ENCODE measurements at places on chromosomes 16 and 17.

- DNase-seq, result no peak
These were observed 2.5 kb downstream of the SSH2 start for GRCh38 chr17:29927546-29927945.

DNA sequence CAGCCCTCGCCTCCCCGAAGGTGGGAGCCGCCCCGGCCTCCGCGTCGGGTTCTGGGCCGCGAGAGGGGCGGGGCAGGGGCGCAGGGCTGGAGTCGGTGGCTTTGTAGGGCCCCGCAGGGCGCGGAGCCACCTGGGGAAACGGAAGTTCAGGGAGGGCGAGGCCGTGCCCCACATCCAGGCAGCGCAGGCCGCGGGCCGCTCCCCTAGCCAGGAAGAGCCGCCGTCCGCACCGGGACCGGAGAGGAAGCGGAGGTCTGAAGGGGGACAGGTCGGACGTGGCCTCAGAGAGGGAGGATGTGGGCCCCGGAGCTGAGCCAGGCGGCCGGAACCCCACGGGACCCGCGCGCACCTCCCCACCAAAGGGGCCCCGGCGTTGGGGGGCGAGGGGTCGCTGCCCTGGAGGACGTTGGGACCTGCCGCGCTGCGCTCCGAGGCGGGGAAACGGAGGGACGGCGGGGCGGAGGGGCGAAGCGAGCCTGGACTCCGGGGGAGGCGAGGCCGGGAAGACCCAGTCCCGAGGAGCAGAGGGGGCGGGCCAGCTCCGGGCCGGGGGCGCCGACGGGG is 482 bp upstream of the SLC16A3 start:
- peak; percentile 57 for DNase-seq

GRCh38 chr17:73799781-73800627 is 155.8 kb upstream of the SDK2 start:
- no peak for DNase-seq

DNA sequence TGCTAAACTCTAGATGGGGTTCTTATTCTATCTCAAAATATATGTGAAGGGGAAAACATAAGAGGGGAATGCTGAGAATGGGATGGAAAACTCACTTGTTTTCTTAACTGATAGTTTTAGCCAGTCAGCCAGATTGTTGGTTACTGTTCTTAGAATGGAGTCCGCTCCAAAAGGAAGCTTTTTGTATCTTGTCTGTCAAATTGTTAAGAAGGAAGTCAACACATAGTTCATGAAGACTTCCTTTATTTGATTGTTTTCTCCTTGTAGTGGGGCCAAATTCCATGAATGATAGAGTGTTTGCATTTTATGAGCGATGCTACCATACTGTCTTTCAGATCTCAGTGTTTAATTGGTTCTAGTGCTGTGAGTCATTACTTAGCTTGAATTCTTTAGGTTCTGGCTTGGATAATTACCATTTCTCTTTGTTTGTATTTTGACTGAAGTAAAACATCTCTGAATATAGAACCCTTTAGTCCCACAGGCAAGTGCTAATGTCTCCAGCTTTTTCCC is 98.3 kb upstream of the GOT2 start:
- no peak for DNase-seq

- DNase-seq, result no peak
These were observed 46.4 kb downstream of the IRF8 start for GRCh38 chr16:85945424-85945751.

DNA sequence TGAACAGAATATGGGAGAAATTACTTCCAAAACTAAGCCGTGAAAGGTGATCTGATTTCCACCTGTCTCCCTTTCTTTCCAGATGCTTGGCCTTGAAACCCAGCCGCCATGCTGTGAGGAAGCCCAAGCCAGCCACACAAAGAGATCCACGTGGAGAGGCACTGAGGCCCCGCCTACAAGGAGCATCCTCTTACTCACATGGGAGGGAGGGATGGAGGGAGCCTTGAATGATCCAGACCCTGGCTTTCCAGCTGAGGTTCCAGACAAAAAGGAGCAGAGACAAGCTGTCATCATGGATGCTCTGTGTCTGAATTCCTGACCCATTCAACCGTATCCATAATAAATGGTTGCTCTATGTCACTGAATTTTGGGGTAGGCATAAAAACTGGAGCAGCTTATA is 48.9 kb upstream of the HAPSTR1 start:
- DNase-seq, result no peak

DNA sequence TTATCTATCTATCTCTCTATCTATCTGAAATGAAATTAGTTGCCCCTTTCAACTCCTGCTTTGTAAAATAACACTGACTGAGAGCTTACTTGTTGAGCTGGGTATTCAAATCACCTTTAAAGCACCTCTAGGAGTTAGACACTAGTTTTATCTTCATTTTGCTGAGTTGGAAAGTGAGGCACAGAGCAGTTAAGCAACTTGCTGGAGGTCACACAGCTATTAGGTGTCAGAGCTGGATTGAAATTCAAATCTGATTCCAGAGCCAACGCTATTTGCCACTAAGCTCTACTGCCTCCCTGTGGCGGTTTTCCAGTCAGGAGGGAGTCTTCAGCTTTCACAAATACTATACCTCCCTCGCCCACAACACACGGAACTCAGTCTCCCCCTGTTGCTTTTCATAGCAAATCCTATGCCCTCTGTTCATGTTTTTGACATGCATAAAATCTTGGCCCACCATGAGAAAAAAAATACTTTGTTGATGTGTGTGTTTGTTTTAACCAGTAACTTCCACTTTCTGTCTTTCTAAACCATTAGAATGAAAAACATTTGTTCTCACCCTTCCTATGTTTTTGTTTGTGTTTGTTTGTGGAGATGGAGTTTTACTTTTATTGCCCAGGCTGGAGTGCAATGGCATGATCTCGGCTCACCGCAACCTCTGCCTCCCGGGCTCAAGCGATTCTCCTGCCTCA is 74.8 kb upstream of the SMURF2 start:
- DNase-seq, result no peak

DNA sequence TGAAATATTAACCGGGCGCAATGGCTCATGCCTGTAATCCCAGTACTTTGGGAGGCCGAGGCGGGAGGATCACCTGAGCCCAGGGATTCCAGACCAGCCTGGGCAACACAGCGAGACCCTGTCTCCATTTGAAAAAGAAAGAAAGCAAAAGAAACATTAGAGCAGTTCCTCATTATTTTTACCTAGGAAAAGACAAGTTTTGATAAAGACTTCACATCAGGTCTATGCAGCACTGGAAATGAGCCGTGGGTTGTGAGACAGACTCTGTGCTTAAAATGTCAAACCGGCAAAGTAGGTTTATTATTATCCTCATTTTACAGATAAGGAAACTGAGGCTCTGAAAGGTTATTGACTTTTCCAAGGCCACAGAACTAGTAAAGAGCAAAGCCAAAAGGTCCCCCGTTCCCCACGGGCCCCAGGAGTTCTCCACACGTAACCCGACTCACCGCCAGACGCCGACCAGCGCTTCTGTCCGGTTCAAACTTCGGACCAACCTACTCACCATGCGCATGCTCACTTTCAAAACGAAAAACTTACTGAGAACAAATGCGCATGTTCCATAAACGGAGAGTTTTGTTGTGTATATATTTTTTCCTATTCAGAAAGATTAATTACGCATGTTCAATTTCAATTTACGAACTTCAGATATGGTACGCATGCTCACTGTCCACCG is 356 bp downstream of the TUBD1 start:
- DNase-seq, result no peak

DNA sequence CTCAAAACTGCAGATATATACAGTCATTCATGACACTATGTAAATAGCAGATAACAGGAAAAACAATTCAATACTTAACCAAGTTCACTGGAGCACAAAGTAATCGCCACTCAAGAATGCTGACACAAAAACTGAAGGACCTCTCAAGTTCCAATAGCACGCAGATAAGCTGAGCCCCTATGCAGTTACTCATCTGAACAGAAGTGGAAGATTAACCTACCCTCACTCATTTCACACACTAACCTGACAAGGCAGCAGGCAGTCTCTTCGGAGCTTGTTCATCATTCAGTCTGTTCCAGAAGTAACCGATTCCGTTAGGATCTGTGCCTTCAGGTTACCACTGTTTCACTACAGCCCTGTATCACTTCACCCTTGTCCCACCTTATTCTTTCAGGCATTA is 6.0 kb downstream of the HELZ start:
- no peak for DNase-seq

GRCh38 chr16:85141491-85142128 is 29.3 kb upstream of the CIBAR2 start:
- no peak for DNase-seq

GRCh38 chr17:77862890-77863813 is 95.4 kb upstream of the TNRC6C start:
- no peak for DNase-seq

- DNase-seq, result no peak
These were observed 108.2 kb upstream of the HS3ST2 start for GRCh38 chr16:22705799-22706198.

Measured in right forelimb (tissue), 1 donor.